ENCODE measurements at places on chromosomes 16 and 17. TPM values are rescaled to one million over a fixed set of nuclear protein-coding genes. Genes with fewer than 3 reads are reported as not detected.

The EVPL gene
- 8.2 TPM for total RNA-seq

DNA sequence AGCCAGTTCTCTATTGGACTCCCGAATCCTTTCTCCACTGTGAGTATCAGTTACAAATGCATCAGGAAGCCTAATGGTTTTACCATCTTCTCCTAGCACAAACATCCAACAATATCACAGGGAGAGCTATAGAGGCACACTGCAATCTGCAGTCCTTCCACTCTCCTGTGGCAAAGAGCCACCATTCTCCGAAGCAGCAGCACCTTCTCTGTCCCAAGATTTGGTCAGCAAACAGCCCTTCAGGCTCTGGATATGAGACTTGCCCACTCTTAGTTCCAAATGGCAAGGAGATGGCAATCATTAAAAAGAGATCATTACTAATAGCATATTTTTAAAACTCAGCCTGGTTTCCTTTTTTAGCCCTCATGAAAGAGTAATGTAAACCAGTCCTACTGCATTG lies 223.4 kb downstream of the HS3ST3A1 start:
- no peak overlapping the region for H3K27ac ChIP-seq
- H3K4me3 ChIP-seq = no peak overlapping the region
- no peaks in the 10 kb centered on the region for H3K36me3 ChIP-seq
- DNase-seq = no peak

GRCh38 chr17:47713980-47714700 lies 18.9 kb upstream of the TBX21 start:
- no peak overlapping the region for H3K4me3 ChIP-seq
- DNase-seq = no peak
- H3K27ac ChIP-seq = no peak overlapping the region
- peaks cover 16% of the 10 kb centered on the region for H3K4me1 ChIP-seq

- no peak overlapping the region for H3K4me3 ChIP-seq
- H3K27ac ChIP-seq = no peak overlapping the region
- H3K4me1 ChIP-seq = peaks cover 31% of the 10 kb centered on the region
- DNase-seq = peak; percentile 79
Measured at GRCh38 chr17:59311051-59311468, 20.4 kb upstream of the YPEL2 start.

DNA sequence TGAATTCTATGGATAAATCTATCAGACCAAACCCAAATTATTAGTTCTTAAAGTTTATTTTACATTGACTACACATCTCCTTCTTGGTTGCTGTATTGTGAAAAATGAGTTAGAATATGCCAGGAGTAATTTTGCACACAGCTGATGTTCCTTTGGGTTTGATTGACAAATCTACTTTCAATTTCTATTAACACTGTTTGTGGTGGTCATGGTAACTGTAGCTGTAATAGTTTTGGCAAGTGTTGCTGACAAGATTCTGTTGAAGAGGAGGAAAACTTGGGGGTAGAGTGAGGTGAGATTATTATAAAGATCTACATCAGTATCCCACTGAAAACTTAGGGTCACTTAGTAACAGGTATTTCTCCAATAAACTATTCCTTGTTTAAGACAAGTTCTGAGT lies 30.3 kb downstream of the MRTFB start:
- DNase-seq = no peak
- H3K4me3 ChIP-seq = no peak overlapping the region
- H3K27me3 ChIP-seq = no peaks in the 10 kb centered on the region
- H3K36me3 ChIP-seq = no peaks in the 10 kb centered on the region

The SPHK1 gene
- total RNA-seq = 160 TPM

- H3K4me1 ChIP-seq = no peaks in the 10 kb centered on the region
- DNase-seq = no peak
- H3K27me3 ChIP-seq = no peaks in the 10 kb centered on the region
- no peak overlapping the region for H3K4me3 ChIP-seq
- no peak overlapping the region for H3K27ac ChIP-seq
Measured at GRCh38 chr17:82948081-82948511, 108.3 kb upstream of the ZNF750 start.

DNA sequence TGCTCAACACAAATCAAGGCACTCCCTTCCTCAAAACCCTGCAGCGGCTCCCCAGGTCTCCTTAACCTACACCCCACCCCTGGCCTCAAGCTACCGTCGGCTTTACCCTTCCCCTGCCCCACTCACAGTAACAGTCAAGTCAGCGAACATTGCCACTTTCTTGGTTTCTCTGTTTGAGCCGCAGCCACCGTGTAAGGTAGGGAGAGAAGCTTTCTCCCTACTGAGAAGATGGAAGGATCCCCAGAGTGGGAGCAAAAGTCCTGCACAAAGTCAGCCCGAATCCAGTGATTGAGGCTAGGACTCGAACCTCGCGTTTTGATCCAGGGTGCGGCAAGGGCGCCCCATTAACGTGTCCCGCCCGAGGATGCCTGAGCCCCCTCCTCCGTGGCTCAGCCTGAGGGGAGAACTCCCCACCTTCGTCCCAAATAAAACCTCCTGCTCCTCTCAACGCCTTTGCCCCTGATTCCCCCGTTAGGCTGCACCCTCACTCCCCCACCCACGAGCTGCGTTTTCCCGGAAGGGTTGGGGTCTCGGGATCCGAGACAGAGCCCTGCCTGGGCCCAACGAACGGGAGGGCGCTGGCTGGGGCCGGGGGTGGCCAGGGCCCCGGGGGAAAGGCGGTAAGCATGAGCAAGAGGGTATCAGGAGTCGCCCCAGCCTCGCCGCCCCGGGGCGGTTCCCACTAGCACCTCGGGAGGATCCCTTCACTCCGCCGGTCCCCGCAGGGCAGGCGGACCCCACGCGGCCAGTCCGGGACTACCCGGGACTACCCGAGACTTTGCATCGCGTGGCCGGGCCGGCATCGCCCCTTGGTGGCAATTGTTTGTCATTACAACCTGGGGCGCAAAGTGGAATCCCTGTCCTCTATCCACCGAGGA lies 9.9 kb upstream of the NAGS start:
- no peak overlapping the region for H3K4me3 ChIP-seq
- peaks cover 26% of the 10 kb centered on the region for H3K4me1 ChIP-seq
